GM12864 (cell line): ENCODE measurements at places on chromosomes 7 and 10.

- no peak for DNase-seq
These were observed 546.8 kb downstream of the LRMDA start for GRCh38 chr10:75978213-75978612.

DNA sequence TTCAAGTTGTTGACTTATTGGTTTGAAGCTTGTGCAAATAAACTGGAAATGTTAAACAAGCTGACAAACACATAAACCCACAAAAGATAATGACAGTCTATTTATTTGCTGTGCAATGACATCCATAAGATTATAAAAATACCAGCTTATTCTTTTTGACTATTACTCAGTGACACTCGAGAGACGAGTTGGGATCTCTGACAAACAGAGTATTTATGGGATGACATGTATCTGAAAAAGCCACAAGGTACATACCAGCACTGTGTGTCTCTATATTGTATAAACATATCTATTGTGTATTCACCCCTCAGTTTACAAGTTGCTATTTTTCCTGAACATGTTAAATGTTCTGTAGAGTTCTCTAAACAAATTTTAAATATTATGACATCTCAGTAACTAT, 88.9 kb downstream of the CHRM2 start:
- no peak for DNase-seq

GRCh38 chr10:4353964-4354363, 472.0 kb upstream of the AKR1E2 start:
- DNase-seq, result no peak

DNA sequence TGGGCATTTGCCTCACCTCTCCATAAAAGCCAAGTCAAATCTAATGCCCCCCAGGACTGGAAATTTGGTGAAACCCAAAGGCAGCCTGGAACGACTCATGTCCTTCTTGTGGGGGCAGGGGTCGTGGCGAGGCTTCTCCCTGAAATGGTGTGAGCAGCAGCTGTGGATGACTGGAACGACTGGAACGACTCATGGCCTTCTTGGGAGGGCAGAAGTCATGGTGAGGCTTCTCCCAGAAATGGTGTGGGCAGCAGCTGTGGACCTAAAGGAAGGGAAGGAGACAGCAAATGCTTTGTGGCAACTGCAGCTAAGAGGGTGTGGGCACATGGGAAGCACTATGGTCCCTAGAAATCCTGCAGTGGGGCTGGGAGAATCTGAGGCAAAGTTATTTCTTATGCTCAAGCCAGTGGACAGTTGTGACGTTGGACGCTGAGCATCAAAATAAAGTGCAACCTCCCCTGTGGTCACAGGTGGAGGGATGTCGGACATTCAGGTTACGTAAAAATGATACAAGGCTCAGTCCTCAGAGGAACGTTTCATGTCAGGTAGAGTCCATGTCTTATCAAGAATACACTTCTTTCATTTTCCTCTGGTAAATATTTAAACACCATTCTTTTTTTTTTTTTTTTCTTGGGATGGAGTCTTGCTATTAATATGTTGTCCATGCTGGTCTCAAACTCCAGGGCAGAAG, 107.0 kb upstream of the KIF5B start:
- DNase-seq, result no peak

GRCh38 chr7:108026647-108027046, 23.7 kb upstream of the LAMB1 start:
- DNase-seq, result no peak

DNA sequence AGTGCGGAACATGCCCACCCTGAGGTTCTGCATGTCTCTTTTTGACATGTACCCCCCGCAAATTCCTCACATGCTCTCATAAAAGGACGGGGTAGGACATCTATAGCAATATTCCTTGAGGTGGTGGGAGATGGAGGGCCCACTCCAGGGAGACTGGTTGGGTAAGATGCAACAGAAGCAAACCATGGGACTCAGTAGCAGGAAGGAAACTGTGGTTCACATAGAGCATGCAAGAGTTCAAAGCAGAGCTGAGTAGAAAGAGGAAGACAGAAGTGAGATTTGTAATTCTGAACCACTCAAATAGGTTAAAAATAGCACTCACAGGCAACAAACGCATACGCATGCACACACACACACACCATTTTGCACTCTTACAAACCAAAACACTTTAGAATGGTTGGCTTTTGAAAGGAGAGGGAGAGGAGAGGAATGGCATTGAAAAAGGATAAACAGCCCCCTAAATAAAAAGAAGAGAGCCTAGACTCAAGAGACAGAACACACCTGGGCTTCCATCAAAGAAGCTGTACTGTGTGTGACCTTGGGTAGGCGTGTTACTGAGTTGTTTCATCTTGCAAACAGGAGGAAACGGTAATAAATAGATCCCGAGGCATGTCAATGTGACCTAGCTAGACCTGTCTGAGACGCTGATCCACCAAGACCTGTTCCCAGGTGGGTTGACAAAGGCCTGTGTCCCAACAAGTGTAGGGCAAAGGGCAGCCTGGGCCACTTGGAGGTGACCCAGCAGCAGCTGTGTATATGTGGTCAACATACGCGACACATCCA, 77.6 kb upstream of the LRRC4 start:
- DNase-seq, result peak; percentile 72

- no peak for DNase-seq
These were observed 16.4 kb upstream of the NDUFA5 start for GRCh38 chr7:123573896-123574467.

DNA sequence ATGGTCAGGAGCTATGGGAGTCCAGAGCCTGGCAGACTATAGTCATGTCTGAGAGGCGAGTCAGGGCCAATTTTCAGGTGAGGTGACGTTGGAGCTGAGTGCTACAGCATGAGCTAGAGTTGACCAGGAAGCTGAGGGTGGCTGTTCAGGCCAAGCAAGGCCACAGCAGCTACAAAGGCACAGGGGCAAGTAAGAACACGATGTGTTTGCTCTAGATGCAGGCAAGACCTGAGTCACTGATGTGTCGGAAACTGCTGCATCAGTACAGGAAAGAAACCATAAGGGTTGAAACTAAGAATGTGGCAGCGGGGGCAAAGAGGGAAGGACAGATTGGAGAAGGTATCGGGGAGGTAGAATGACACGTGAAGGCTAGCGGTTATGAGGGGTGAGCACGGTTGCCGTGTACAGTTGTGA, 11.8 kb upstream of the RRP12 start:
- no peak for DNase-seq

GRCh38 chr7:3859431-3859830, 558.4 kb downstream of the SDK1 start:
- DNase-seq, result no peak
